ENCODE measurements at places on chromosomes 11 and 22.

DNA sequence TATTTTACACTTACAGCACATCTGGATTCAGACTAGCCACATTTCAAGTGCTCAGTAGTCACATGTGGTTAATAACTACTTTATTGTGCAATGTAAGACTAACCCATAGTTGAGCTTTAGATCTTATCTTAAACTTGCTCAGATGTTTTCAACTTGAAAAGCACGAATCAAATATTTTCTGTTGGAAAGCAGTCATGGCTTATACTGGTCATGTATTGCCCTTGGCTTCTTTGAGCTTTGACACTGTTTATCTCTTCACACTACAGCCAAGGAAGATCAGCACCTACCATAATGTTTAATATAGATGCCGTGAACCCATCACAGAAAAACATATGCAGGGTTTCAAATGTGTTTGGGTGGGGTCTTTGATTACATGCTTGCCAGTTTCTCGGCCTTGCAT is 4.4 kb downstream of the RBX1 start:
- no peak for DNase-seq

DNA sequence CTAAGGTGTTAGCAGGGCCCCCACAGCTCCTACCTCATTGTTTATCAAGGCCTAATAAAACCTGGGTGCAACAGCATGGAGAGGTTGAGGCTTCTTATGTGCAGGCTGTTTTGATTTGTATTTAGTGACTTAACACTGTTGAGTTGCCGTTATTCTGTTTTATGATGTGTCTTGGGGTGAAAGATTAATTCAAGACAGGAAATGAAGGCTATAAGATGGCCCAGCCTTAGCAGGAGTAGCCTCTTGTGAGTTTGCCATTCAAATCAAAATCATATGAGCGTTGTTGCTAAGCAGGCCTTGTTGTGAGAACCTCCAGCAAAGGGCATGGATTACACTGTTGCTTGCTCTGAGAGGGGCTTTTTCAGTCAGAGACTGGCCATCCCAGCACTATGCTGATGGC is 31.8 kb downstream of the MICAL2 start:
- DNase-seq, result no peak

- no peak for DNase-seq
These were observed 921.4 kb upstream of the CNTN5 start for GRCh38 chr11:98099371-98099770.

DNA sequence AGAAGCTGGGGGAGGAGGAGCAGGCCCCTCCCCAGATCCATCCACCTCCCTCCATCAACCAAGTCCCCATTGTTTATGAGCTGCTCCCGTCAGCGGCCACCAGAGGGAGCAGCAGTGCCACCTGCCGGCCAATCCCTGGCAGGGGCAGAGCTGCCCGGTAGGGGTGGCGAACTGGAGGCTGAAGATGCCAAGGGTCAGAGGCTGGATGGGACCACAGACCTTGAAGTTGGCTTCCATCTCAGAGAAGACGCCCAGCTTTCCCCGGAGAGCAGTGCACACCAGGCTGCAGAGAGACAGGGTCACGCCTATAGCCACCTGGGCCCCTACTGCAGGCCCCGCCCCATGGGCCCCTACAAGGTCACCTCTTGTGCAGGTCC is 3.6 kb downstream of the FIBP start:
- DNase-seq, result no peak

GRCh38 chr11:66337103-66337899 is 1.1 kb upstream of the RIN1 start:
- DNase-seq, result no peak

DNA sequence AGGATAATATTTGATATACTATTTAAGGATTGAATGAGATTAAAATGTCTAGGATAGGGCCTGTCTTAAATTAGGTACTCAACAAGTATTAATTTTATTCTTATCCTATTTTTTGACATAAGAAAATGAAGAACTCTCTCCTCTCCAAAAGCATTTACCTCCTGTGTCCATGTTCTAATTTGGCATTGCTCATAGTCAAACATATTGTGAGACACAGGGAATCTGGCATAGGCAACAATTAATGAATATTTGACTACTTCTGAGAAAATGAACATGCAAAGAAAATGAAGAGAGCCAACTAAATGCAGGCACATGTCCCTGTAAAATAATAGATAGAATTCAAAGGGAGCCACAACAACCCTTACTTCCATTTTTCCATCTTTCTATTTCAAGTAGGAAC is 198.5 kb upstream of the C11orf87 start:
- DNase-seq, result no peak

- DNase-seq, result no peak
These were observed 670 bp downstream of the LSP1 start for GRCh38 chr11:1853376-1854131.
